ENCODE measurements at places on chromosomes 4 and X.

DNA sequence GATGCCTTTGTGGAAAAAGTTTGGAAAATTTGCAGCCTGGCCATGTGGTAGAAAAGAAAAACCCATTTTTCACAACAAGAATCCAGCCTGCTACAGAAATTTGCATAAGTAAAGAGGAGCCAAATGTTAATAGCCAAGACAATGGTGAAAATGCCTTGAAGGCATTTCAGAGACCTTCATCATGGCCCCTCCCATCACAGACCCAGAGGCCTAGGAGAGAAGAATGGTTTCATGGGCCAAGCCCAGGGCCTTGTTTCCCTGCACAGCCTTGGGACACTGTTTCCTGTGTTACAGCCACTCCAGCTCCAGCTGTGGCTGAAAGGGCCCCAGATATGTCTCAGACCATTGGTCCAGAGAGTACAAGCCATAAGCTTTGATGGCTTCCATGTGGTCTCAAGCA, 101.4 kb upstream of the LINC00632 start:
- no peak for DNase-seq

- no peak for DNase-seq
Measured at GRCh38 chrX:103779141-103779789, 2.6 kb downstream of the PLP1 start.

GRCh38 chr4:47213971-47214370, 182.6 kb downstream of the GABRB1 start:
- DNase-seq, result no peak

DNA sequence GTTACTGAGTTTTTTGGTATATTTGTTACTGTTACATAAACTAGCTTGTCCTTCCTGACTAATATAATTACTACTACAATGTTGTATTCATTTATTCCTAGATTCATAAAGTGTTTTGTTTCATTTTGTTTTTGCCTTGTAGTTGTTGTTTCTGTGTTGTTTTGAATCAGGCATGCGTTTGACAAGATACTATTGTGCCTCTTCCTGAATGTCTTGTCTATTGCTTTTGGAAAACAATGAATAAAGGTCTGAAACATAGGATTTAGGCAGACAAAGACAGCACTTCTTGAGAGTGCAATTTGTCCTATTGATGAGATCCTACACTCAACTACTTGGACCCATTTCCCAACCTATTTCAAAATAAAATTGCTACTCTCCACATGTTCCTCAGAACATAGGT, 630.4 kb upstream of the BOD1L1 start:
- no peak for DNase-seq

Measured in inflammatory macrophage (primary cell).